NCI-H2029 (cell line): ENCODE measurements at places on chromosomes 1 and 21.

DNA sequence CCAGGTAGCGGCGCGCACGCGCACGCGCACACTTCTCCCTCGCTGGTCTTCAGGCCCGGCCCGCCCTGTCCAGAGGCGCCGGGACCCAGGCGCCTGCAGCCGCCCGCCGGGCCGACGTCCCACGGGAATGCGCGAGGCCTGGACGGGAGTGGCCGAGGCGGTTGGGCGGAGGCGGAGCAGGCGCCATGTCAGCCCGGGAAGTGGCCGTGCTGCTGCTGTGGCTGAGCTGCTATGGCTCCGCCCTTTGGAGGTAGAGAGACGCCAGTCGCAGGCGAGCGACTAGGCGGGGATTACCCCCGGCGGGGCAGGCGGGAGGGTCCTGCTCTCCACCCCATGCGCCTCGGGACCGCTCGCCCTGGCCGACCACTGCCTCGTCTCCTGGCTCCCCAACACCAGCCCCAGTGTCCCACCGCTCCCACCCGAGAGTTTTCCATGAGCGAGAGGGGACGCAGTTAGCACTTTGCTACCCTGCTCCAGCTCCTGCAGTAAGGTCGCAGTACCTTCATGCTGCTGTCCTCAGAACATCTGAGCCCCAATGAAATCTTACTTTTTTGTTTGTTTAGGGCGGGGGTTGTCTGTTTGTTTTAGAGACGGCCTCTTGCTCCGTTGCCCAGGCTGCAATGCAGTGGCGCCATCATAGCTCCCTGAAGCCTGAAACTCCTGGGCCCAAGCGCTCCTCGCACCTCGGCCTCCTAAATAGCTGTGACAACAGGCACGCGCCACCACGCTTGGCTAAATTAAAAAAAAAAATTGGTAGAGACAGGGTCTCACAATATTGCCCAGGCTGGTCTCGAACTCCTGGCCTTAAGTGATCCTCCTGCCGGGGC, at the start of gene CATSPERE:
CATSPERE (plus strand) TSS at position 29 of the 827 bp plus-strand sequence; CDS start at position 186, 157 bp downstream.
- DNase-seq, result peak; percentile 87

- DNase-seq, result no peak
These were observed 30.6 kb downstream of the KANK4 start for GRCh38 chr1:62288662-62289061.

GRCh38 chr1:78722947-78723346, 73.3 kb downstream of the IFI44 start:
- DNase-seq, result no peak

DNA sequence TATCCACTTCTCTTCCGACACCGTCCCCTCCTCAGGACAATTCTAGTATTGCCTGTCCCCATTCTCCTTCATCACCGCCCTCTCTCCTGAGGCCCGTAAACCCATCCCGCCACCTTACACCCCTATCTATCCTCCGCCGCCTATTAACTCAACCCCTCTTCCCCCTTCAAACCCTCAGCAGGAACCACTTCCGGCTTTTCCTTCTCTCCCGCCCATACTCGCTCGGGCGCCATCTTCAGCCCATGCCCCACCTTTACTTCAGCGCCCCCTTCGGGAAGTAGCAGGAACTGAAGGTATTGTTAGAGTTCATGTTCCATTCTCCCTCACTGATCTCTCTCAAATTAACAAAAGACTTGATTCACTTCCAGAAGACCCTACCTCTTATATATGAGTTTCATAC, 31.6 kb downstream of the VN1R5 start:
- DNase-seq, result no peak

DNA sequence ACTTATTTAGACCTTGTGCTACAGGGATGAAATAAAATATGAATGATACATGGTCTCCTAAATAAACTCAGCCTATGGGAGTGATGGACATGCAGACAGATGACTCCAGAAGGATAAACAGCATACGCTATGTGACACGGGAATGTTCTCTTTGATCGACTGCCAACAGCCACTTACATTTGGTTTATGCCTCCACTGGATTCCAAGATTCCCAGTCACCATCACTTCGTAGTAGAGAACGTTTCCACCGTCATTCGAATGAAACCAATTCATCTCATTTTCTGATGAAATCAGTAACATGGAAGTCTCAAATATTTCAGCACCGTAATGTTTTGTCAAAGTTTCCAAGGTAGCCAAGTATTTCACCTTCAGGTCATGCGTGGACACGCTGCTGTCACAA, 99.7 kb downstream of the JAK1 start:
- DNase-seq, result no peak

DNA sequence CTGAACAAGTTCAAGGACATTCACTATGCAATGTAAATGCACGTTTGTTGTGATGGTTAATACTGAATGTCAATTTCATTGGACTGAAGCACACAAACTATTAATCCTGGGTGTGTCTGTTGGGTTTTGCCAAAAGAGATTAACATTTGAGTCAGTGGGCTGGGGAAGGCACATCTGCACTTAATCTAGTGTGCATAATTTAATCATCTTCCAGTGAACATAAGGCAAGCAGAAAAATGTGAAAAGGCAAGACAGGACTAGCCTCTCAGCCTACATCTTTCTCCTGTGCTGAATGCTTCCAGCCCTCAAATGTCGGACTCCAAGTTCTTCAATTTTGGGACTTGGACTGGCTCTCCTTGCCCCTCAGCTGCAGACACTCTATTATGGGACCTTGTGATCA, 40.1 kb downstream of the PRPF38A start:
- DNase-seq, result no peak

GRCh38 chr21:15366555-15366954, 301.8 kb upstream of the NRIP1 start:
- DNase-seq, result no peak

DNA sequence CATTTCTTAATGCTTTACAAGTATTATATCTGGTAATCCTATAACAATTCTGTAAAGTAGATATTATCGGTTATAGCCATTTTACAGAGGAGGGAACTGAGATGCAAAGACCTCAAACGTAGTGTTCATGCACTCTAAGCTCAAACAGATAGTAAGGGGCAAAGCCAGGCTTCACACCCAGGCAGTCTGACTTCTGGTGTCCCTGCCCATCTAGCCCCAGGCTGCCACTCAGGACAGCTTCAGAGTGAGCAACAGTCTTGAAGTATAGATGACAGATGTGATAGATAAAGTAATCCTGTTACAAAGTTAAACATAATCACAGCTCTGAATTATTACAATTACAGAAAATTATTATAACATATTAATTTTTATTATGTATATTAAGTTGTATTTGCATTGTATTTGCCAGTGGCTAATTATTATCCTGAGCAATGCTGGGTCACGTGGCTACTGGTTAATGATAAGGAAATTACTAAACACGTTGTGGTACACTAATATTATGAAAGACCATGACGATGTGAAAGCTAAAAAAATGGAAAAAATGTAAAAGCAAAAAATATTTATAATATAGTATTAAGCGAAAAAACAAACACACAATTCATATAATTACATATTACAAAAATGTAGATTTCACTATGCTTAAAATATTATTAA, 6.1 kb upstream of the TRAF3IP3 start:
- no peak for DNase-seq

DNA sequence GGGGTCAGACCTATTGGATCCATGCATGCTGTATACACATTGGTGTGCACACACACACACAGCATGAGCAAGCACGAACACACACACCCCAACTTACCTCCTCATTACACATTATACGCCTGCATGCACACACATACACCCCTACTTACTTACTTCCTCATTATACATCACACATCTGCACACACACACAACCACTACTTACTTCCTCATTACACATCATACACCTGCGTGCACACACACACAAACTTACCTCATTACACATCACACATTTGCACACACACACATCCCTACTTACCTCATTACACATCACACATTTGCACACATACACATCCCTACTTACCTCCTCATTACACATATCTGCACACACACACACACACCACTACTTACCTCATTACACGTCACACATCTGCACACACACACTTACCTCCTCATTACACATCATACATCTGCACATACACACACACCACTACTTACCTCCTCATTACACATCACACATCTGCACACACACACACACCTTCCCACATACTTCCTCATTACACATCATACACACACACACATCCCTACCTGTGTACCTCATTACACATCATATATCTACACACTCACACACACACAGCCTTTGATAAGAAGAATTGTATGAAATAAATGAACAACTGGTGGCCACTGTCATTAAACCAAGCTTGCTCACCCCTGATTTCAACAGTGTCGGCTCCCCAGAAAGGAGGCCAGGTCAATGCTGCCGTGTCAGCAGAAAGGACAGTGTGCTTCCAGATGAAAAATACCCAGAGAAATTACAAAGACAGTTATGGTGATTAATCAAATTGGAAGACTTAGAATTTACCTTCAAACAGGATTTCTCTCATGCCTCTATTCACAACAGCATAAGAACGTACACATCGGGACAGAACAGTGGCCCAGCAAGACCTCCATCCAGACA, 117.8 kb downstream of the SETD4 start:
- no peak for DNase-seq

GRCh38 chr1:237164406-237165352, 122.7 kb downstream of the RYR2 start:
- DNase-seq, result no peak
